ENCODE measurements at places on chromosomes 7 and 10. TPM values are rescaled to one million over a fixed set of nuclear protein-coding genes. Genes with fewer than 3 reads are reported as not detected.

- no peak for DNase-seq
- H3K27me3 ChIP-seq: no peaks in the 10 kb centered on the region
- peaks cover 60% of the 10 kb centered on the region for H3K4me1 ChIP-seq
- H3K27ac ChIP-seq: no peak overlapping the region
Measured at GRCh38 chr10:31347705-31348104, 28.7 kb downstream of the ZEB1 start.

GRCh38 chr10:31170636-31171035 lies 139.0 kb upstream of the ZNF438 start:
- peaks cover 4% of the 10 kb centered on the region for H3K4me1 ChIP-seq
- no peak for DNase-seq
- no peak overlapping the region for H3K27ac ChIP-seq
- H3K27me3 ChIP-seq: peaks cover 7% of the 10 kb centered on the region

- no peak overlapping the region for H3K27ac ChIP-seq
- H3K36me3 ChIP-seq: no peaks in the 10 kb centered on the region
- H3K4me3 ChIP-seq: no peak overlapping the region
- no peaks in the 10 kb centered on the region for H3K4me1 ChIP-seq
Measured at GRCh38 chr10:55476129-55476528, 675.1 kb upstream of the PCDH15 start.

- no peak for DNase-seq
- H3K4me1 ChIP-seq: peaks cover 54% of the 10 kb centered on the region
- no peak overlapping the region for H3K4me3 ChIP-seq
- H3K36me3 ChIP-seq: peaks cover 12% of the 10 kb centered on the region
- H3K27ac ChIP-seq: no peak overlapping the region
Measured at GRCh38 chr7:36961693-36962092, 237.4 kb upstream of the AOAH start.

DNA sequence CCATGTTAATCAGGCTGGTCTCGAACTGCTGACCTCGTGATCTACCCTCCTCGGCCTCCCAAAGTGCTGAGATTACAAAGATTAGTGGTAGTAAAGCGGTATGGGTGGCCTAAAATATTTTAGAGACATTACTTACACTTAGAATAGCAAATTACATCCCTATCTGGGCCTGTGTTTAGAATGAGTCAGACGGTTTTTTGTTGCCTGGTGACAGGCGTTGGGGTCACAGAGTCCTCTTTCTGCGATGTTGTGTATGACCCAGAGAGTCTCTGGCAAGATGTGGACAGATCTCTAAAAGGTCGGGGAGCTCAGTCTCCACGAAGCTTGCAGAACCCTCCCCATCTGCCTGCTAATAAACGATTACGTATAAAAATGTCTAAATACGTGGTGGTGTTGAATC lies 39.6 kb upstream of the PRKCQ start:
- H3K27me3 ChIP-seq: no peaks in the 10 kb centered on the region
- DNase-seq: no peak
- H3K36me3 ChIP-seq: peaks cover 4% of the 10 kb centered on the region
- no peak overlapping the region for H3K4me3 ChIP-seq

DNA sequence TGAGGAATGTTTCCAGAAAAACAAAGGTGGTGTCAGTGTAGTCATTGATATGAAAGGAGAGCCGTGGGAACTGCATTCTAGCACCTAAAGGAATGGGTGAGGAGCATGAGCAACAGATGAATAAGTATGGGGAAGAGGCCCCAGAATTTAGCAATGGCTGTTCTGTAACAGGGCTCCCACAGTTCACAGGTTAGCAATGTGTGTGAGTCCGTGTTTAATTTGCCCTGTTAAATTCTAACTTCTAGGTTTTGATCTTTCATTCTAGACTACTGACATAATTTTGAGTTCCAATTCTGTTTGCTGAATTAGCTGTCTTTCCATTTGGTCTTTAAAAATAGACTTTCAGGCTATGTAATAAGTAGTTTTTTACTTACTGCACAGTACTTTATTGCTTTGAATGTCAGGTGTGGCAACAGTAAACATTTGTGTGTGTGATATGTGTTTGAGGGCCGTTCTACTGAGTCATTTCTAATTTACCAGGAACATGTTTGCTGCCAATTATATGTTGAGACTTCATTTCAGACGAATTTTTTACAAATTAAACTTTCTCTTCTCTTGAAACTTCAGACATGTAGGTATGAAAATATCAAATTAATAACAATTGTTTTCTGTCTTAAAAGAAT lies 8.8 kb downstream of the STK17A start:
- no peak for DNase-seq
- peak overlapping the region; percentile 43 for H3K4me3 ChIP-seq
- H3K36me3 ChIP-seq: peaks cover 8% of the 10 kb centered on the region
- H3K27me3 ChIP-seq: no peaks in the 10 kb centered on the region
- peak overlapping the region; percentile 75 for H3K27ac ChIP-seq
- peaks cover 81% of the 10 kb centered on the region for H3K4me1 ChIP-seq

DNA sequence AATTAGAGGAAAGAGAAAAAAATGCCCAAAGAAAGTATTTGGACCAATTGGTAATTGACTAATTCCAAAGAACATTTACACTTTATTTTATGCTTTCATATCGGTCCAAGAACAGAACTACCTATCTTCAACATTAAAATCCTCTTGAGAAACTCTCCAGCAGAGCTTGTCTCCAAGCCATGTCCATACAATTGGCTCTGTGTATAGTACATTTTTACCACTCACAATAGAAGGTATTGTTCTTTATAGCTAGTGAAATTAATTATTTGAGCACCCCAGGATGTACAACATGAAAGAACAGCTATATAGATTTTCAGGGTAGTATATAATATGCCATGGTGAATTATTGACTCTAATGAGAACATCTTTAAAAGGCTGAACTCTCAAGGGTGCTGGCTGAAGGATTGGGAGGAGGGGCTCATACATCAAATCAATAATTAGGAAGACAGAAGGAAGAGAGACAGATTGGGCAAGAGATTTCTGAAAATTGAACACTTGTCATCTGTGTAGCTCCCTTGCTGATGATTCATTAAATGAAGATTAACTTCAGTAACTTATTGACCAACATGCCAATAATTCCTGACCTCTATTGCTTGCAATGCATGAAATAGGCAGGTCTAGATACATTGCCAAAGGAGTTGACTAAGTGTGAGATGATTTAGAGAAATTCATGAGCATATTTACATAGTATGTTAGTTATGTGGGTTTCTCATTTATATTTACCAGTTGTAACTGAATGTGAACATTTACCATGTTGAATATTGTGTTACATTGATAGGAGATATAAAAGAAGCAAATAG lies 249.7 kb downstream of the MTERF1 start:
- DNase-seq: no peak
- no peaks in the 10 kb centered on the region for H3K27me3 ChIP-seq
- H3K4me1 ChIP-seq: no peaks in the 10 kb centered on the region
- no peak overlapping the region for H3K4me3 ChIP-seq
- H3K36me3 ChIP-seq: no peaks in the 10 kb centered on the region
- H3K27ac ChIP-seq: no peak overlapping the region

GRCh38 chr10:341081-341740 lies 206.0 kb downstream of the ZMYND11 start:
- H3K4me1 ChIP-seq: no peaks in the 10 kb centered on the region
- no peak overlapping the region for H3K27ac ChIP-seq
- H3K27me3 ChIP-seq: no peaks in the 10 kb centered on the region
- DNase-seq: no peak

GRCh38 chr7:155746188-155746587 lies 66.1 kb downstream of the SHH start:
- peak overlapping the region; percentile 70 for H3K27ac ChIP-seq
- peaks cover 59% of the 10 kb centered on the region for H3K4me1 ChIP-seq
- H3K27me3 ChIP-seq: no peaks in the 10 kb centered on the region
- DNase-seq: peak; percentile 33
- no peak overlapping the region for H3K4me3 ChIP-seq
- peaks cover 39% of the 10 kb centered on the region for H3K36me3 ChIP-seq

DNA sequence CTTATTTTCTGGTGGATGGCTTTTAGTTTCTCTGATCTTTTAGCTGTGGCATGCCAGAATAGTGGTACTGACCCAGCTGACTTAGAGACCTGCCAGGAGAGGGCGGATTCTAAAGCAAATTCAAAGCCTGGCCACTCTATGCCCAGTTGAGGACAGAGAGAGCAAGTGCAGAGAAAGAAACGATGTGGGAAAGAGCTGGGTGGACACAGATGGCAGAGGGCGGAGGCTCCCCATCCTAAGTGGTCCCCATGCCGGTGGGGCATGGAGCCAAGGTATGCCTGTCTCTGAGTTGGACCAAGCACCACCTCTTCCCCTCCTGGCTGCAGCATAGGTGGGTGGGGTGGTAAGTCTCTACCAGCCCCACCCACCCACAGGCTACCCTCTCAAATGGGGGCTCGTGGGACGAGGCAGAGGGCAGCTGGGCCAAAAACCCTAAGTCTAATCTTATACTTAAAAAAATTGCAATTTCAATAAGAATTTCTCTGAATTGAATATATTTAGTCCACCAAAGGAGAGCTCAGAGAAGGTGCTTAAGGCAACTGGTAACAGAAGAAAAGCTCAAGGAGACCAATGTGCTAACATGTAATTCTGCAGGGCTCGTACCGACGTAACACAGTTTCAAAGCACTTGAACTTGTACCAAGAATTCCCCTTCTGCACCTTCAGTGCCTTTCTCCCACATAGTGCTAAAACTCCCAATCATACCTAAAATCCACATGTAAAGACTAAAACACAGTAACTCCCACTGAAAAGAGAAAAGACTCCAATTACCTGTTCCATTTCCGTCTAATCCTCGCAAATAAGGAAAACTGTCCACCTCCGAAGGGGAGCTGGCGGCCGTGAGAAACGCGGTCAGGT lies 85.7 kb upstream of the NMT2 start:
- peak overlapping the region; percentile 56 for H3K27ac ChIP-seq
- peaks cover 23% of the 10 kb centered on the region for H3K4me1 ChIP-seq

DNA sequence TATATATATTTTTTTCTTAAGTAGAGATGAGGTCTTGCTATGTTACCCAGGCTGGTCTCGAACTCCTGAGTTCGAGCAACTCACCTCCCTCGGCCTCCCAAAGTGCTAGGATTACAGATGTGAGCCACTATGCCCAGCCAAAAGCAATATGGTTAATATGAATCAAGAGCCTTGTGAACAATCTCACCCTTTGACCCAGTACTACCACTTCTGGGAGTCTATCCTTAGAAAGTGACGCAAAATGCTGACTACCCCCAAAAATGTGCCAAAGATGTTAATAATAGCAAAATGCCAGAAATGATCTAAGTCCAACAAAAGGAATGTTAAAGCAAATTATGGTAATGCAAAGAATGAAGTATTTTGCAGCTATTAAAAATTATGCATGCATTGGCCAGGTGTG lies 44.3 kb downstream of the HOXA1 start:
- no peak overlapping the region for H3K27ac ChIP-seq
- no peak for DNase-seq
- H3K36me3 ChIP-seq: no peaks in the 10 kb centered on the region
- peaks cover 1% of the 10 kb centered on the region for H3K27me3 ChIP-seq
- no peaks in the 10 kb centered on the region for H3K4me1 ChIP-seq

DNA sequence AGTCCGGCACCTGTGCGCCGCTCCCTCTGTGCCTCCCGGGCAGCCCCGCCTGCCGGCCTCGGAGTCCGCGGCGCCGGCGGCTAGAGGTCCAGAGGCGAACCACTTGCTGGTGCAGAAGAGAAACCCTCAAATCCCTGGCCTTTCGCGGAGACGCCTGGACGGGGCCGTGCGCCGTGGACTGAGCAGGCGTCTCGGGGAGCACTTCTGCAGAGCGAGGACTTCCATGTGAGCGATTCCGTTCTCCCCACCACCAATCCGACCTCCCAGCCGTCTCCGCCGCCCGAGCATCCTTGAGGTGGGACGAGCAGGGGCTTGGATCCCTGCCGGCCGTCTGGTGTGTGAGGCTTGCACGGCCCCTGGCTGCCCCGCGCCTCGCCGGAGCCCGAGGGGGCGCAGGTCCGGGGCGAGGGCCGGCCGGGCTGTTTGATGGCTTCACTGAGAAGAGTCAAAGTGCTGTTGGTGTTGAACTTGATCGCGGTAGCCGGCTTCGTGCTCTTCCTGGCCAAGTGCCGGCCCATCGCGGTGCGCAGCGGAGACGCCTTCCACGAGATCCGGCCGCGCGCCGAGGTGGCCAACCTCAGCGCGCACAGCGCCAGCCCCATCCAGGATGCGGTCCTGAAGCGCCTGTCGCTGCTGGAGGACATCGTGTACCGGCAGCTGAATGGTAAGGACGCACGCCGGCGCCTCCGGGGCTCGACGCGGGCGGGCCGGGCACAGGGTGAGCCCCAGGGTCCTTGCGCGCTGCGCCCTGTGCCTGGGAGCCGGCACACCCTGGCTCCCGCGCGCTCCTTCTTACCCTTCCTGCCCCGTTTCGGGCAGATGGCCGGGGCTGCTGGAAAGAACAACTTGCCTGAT lies 660 bp downstream of the GALNT17 start:
- no peak overlapping the region for H3K27ac ChIP-seq
- H3K27me3 ChIP-seq: peaks cover 21% of the 10 kb centered on the region
- H3K36me3 ChIP-seq: peaks cover 3% of the 10 kb centered on the region
- no peak for DNase-seq
- no peaks in the 10 kb centered on the region for H3K4me1 ChIP-seq

GRCh38 chr10:69232736-69233480 lies 12.8 kb downstream of the HKDC1 start:
- H3K36me3 ChIP-seq: no peaks in the 10 kb centered on the region
- peak overlapping the region; percentile 10 for H3K4me3 ChIP-seq

DNA sequence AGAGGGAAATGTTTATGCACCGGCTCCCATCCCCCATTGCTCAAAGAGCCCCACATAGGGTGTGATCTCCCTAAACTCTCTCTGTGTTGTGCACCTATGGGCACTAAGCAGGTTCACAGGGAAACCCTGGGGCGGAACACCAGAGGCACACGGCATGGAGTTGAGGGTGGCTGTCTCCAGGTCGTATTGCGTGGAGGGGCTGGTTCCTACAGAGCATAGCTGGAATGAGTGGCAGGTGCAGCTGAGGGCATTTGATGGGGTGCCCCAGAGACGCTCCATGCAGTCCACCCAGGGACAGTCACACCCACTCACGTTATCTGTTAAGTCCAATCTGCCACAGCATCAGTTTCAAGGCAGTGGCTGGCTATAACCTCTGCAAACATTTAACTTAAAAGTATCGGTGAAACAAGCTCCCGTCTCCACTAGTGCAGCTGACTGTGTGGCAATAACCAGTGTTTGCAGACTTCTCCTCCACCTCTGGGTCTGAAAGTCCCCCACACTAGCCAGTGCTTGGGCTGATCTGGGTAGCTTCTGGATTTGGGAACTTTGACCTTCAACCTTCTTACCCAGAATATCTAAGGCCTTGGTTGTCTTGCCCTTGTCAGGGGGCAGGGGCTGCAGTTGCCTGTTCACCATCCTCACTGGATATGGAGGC lies 249.2 kb upstream of the ZNF32 start:
- H3K4me1 ChIP-seq: no peaks in the 10 kb centered on the region
- H3K27ac ChIP-seq: no peak overlapping the region
- no peak overlapping the region for H3K4me3 ChIP-seq
- H3K27me3 ChIP-seq: no peaks in the 10 kb centered on the region

- H3K27me3 ChIP-seq: no peaks in the 10 kb centered on the region
- DNase-seq: no peak
- no peaks in the 10 kb centered on the region for H3K36me3 ChIP-seq
Measured at GRCh38 chr10:78375854-78376785, 342.5 kb downstream of the RPS24 start.

Gene GPC2
- 5.5 TPM for total RNA-seq

Gene GFRA1
- total RNA-seq: not detected

Gene COPS6
- total RNA-seq: 93.1 TPM

Gene DGKI
- total RNA-seq: 7.0 TPM

Gene GBX1
- total RNA-seq: not detected

All from activated CD4-positive, alpha-beta memory T cell treated with anti-CD3 and anti-CD28 coated beads for 36 hours (primary cell).